ENCODE measurements at places on chromosomes 16 and 17. TPM values are rescaled to one million over a fixed set of nuclear protein-coding genes. Genes with fewer than 3 reads are reported as not detected.

DNA sequence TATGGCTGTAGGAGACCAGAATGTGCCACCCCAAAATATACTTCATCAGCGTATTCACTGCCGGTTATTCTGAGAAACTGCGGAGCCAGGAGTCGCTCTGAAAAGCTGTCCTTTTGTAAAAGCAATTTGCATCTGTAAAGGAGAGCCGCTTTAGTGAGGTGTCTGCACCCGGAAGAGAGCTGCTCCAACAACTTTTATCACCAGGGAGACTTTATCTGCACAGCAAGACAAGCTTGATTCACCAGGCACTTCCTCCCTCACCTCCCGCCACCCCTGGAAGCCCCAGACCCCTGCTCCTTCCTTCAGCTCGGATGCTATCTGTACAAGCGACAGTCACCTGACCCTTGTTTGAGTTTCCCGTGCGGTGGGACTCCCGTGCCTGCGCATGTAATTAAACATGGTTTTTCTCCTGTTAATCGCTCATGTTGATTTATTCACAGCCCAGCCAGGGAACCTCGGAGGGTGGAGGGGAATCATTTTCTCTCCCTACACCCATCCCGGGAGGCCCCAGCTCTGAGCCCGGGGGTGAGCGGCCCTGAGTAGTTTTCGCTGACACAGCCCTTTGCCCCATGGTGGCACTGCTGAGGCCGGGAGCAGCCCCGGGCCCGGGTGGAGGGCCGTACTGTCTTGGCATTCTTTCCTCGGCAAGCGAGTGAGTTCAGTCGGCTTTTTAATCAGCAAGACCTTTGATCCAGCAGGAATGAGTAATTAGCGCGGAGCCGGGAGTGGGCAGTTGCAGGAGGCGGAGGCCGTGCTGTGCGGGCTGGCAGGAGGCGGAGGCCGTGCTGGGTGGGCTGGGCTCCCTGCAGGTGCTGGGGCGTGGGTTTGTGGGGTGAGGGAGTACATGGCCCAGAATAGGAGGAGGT is 222.7 kb upstream of the CIBAR2 start:
- no peak for DNase-seq

DNA sequence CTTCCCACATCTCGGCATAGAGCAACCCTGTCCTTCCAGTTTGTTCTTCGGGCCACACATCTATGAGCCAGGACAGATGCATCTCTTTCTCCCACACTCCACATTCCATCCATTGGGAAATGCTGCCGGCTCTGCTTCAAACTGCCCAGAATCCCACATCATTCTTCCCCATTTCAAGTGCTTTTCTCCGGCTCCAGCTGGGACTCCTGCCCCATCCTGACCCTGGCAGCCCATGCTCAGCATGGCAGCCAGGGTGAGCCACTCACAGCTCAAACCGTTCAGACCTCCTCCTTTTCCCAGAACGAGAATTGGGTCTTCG is 132.8 kb upstream of the SDK2 start:
- no peak for DNase-seq

GRCh38 chr17:70053241-70054234 is 21.5 kb upstream of the KCNJ16 start:
- DNase-seq = peak; percentile 27

CPHXL2 gene
- total RNA-seq = not detected

GRCh38 chr16:55349867-55350266 is 25.9 kb downstream of the IRX6 start:
- no peak for DNase-seq

- no peak for DNase-seq
Measured at GRCh38 chr16:90083139-90083538, 6.0 kb upstream of the PRDM7 start.

SLC5A10 gene
- not detected for total RNA-seq

RAMP2 gene
- 16.1 TPM for total RNA-seq

DNA sequence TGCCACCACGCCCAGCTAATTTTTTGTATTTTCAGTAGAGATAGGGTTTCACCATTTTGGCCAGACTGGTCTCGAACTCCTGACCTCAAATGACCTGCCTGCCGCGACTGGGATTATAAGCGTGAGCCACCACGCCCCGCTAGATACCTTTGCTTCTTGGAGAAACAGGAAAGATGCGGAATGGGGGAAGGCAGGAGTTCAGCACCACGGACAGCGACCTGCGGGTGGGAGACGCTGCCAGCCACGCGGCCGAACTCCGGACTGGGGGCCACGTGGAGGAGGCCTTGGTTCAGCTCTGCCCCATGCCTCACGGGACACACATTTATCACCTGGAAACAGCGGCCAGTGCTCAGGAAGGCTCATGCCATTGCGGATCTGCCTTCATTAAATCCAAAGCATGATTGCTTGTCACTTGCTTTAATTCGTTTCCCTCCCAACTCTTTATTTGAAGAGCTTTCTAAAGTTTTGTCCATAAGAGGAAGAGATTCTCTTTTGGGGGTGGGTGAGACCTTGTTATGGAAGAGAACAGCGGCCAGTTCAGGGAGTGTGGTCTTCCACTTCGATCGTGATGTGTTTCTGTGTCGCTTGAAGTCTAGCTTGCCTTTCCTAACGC is 219.9 kb downstream of the ENGASE start:
- peak; percentile 62 for DNase-seq

- no peak for DNase-seq
Measured at GRCh38 chr16:66003201-66003600, 363.3 kb upstream of the CDH5 start.

GRCh38 chr16:53043428-53043831 is 9.3 kb downstream of the CHD9NB start:
- no peak for DNase-seq

- no peak for DNase-seq
Measured at GRCh38 chr17:60423865-60424264, 1.6 kb downstream of the CHCT1 start.

CBX2 gene
- 0.06 TPM for total RNA-seq

GRCh38 chr16:74657870-74658642 is 8.6 kb downstream of the RFWD3 start:
- no peak for DNase-seq

GRCh38 chr17:74410001-74410443 is 21.9 kb upstream of the GPRC5C start:
- DNase-seq = no peak

PRSS33 gene
- total RNA-seq = not detected

- DNase-seq = no peak
Measured at GRCh38 chr16:19843371-19843770, 41.3 kb downstream of the GPRC5B start.

GRIN2C gene
- 4.1 TPM for total RNA-seq

SP6 gene
- total RNA-seq = 0.33 TPM

GRCh38 chr16:15701367-15701766 is 51.3 kb downstream of the NDE1 start:
- no peak for DNase-seq

- DNase-seq = no peak
Measured at GRCh38 chr16:87129771-87130170, 187.4 kb downstream of the C16orf95 start.

Data from adrenal gland (tissue), 19 donors.